Right renal cortex interstitium (tissue), 3 donors: ENCODE measurements at places on chromosomes 2 and 18. TPM values are rescaled to one million over a fixed set of nuclear protein-coding genes. Genes with fewer than 3 reads are reported as not detected.

DNA sequence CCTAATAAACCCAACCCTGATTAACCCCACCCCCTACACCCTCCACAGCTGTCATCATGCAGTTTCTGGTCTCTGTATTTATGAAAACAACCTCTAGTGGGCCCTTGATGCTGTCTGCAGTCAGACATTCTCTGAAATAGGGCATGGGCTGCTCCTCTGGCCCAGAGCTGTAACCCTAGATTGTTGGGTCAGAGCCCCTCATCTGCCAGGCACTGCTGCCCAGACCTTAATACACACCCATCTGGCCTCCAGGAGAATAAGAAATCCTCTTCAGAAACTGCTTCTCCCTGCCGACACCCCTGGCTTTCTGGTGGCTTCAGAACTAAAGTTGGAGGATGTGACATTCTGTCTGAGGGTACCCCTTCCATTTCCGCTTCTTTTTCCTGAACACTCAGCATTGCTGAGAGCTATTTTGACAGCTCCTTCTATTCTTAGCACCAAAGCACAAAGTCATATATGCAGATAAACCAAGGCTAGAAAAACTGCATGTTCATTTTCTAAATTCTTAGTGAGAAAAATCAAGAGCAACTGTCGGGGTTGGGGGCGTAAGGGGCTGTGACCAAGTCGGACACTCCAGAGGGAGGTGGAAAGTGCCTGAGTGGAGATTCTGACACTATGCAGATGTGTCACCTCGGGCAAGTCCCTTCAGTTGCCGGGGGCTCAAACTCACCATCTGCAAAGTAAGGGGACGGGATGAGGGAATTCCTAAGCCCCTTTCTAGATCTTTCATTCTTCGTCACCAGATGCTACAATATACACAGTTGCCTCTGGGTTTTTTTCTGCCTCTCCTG lies 28.7 kb downstream of the SRSF7 start:
- no peak for DNase-seq

DNA sequence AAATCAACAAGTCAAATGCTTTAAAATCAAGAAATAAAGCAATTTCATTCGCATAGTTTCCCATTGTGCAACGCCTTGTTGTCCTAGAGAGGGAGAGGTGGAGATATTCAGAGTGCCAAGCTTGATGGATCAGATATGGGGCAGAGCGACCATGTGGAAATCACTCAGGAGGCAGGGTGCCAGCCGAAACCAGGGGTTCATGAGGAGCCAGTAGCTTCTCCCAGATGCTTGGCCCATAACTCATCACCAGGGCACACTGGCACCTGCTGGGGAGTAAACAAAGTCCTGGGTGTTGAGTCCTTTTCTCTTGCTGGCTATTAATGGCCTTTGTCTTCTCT lies 53.0 kb upstream of the ASAP2 start:
- no peak for DNase-seq

The ZNF521 gene
- 45.1 TPM for polyA plus RNA-seq

DNA sequence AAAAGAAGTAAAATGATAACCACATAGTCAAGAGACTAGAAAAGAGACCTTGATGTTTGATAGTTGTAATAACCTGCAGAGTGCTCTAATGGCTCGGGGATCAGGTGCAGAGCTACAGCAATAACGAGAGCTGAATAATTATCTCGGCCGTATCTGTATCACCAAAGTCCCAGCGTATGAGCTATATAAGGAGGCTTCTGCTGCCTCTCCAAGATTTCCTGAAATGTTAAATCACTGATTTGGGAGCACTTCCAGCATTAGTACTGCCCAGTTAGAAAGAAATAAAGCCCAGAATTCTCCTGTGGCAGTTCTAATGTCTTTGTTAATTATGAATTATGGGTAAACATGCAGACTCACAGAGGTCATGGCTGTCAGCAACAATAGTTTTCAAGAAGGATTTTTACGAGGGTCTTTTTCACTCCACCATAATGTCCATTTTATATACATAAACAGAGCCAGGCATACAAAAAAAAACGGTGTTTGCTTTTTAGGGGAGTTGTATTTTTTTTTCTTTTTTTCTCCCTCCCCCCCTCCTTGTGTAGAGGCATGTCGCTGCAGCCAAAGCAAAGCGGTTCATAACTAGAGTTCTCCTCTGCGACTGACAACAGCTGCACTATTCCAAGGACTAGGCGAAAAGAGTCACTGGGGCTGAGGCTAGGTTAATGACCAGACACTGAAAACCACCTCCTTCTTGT lies 168.3 kb upstream of the VRK2 start:
- peak; percentile 53 for DNase-seq

The PUM2 gene
- 113 TPM for polyA plus RNA-seq

The WNT6 gene
- 0.10 TPM for polyA plus RNA-seq
